ENCODE measurements at places on chromosomes 16 and 17.

DNA sequence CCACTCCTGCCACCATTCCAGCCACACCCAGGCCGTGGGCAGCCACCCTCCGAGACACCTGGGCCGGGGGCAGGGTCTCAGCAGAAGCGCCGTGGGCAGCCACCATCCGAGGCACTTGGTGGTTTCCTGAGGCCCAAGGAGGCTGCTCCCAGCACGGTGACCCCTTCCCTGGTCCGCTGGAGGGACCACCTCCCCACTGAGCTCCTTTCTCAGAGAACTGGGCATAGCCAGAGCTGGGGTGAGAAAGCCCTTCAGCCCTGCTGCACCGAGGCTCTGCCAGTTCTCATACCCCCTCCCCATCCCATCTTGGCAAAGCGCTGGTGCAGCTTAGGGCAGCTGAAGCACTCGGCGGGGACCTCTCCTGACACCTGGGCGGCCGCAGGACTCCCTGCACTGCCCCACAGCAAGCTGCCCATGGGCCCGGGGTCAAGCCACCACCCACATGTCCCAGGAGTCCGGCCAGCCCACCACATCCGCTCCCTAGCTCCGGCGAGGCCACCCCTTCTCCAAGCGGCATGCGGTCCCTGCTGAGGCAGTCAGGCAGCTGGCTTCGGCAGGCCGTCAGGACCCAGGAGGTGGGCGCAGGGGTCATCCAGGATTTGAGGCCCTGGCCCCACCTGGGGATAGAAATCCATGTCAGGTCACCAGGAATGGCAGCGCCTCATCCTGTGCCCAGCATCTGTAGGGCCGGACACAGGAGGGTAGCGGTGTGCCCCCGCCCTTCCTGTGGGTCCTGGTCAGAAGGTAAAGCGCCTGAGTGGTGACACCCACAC lies 1.3 kb upstream of the CYBA start:
- no peak for DNase-seq

DNA sequence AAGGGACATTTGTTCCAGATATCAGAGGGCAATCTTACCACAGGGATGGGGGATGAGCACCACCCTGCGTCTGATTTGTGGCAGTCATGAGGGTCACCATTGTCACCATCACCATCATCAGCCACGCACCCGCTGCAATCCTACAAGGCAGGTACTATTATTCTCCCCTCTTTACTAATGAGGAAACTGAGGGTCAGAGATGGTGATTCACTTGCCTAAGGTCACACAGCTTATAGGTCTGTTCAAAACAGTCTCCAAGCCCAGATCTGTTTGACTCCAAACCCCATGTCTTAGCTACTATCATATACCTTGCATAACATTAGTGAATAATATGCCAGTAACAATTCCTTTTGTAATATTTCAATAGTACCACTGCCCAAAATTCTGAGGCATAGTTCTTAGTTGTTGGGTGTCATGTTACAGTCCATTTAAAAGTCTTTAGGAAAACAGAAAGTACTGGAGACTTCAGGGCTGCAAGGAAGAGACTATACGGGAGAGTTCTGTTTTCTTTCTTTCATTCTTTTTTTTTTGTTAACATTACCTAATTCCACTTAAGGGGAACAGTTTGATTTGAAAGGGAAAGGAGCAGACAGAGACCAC lies 166.4 kb downstream of the C16orf95 start:
- no peak for DNase-seq

DNA sequence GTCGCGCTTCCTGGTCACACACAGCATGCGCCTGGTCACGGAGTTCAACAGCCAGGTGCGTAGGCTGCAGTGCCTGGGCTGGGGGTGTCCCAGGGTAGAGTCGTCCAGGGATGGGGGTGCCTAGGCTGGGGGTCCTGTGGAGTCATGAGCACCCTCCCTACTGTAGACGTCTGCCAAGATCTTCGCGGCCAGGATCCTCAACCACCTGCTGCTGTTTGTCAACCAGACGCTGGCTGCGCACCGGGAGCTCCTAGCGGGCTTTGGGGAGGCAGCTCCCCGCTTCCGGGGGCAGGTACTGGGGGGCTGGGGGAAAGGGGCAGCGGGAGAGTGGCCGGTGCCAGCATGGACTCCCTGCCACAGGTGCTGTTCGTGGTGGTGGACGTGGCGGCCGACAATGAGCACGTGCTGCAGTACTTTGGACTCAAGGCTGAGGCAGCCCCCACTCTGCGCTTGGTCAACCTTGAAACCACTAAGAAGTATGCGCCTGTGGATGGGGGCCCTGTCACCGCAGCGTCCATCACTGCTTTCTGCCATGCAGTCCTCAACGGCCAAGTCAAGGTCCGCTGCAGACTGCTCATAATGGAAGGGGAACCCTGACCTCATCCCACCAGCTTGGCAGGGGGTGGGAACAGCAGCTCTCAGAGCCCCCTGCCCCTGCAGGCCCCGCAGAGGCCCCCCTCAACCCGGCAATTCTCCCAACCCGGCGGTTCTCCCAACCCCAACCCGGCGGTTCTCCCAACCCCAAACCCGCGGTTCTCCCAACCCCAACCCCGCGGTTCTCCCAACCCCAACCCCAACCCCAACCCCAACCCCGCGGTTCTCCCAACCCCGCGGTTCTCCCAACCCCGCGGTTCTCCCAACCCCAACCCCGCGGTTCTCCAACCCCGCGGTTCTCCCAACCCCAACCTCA lies 2.4 kb downstream of the PDIA2 start:
- DNase-seq, result no peak

GRCh38 chr17:54937018-54937417 lies 31.4 kb downstream of the COX11 start:
- DNase-seq, result no peak

DNA sequence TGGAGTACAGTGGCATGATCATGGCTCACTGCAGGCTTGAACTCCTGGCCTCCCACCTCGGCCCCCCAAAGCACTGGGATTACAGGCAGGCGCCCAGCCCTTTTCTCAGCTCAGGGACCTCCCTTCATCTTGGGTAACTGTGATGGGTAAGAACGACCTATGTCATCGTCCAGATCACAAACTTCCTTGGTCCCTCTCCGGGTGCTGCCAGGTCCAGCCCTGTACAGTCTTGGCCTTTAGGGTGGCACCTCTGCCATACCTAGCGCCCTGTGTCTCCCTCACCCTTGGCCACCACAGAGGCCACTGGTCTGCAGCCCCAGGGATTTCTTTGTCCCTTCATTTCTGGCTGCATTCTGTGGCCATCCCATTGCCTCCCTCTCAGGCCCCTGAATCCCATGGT lies 29.7 kb upstream of the ZFP90 start:
- no peak for DNase-seq

GRCh38 chr17:16491703-16492612 lies at the start of gene LRRC75A:
LRRC75A (minus strand) TSS chr17:16492193; CDS start chr17:16491990, 203 bp downstream.
- DNase-seq, result no peak

- DNase-seq, result no peak
Observed at GRCh38 chr17:5980941-5981340, 89.2 kb upstream of the WSCD1 start.

- DNase-seq, result no peak
Observed at GRCh38 chr16:4868026-4868425, 20.7 kb downstream of the UBN1 start.

DNA sequence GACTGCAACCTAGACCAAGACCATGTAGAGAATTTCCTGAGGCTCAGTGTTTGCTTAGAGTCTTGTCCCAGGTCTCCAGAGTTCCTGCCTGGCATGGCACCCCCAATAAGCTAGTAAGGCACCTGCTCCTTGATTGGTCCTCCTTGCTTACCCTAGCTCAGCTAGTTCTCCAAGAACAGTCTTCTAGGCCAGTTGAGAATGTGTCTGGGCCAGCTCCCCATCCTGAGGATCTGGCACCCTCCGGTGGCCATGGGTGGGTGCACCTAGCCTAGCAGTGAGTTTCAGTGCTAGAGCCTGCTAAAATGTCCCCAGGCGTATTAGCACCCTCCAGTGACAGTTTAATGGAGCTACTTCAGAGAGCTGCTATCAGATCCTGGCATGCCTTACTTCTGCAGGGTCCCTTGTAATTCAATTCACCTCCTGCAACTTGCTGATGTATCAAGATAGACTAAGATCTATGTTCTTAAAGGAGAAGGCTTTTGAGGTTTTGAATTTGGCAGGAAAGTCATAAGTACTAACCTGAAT lies 44.4 kb upstream of the MED13 start:
- DNase-seq, result peak; percentile 6

DNA sequence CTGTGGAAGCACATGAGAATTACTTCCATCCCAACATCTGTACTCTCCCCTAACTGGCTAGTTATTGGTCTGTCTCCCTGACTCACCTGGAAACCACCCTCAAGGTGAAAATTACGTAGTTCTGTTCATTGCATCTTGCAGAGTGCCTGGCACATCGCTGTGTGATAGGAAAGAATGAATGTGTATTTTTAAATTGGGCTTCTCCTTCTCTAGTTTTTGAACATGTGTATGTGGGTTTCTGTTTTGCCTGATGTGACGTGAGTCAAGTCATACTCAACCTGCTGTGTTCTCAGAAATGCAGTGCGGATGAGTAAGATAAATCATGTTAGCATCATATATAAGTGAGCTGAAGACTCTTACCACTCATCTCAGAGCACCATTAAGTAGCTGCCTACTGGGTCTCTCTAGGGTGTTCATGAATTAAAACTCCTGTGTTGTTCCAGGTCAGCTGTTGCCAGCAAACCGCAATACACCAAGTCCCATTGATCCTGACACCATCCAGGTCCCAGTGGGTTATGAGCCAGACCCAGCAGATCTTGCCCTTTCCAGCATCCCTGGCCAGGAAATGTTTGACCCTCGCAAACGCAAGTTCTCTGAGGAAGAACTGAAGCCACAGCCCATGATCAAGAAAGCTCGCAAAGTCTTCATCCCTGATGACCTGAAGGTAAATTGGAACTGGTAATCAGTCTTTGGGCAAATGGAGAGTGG lies 50.2 kb downstream of the HLF start:
- no peak for DNase-seq

GRCh38 chr17:15340966-15341365 lies 431 bp downstream of the TEKT3 start:
- DNase-seq, result no peak

- DNase-seq, result no peak
Observed at GRCh38 chr17:56113486-56113885, 39.8 kb upstream of the ANKFN1 start.

- DNase-seq, result no peak
Observed at GRCh38 chr16:14579266-14579665, 50.8 kb downstream of the PARN start.

DNA sequence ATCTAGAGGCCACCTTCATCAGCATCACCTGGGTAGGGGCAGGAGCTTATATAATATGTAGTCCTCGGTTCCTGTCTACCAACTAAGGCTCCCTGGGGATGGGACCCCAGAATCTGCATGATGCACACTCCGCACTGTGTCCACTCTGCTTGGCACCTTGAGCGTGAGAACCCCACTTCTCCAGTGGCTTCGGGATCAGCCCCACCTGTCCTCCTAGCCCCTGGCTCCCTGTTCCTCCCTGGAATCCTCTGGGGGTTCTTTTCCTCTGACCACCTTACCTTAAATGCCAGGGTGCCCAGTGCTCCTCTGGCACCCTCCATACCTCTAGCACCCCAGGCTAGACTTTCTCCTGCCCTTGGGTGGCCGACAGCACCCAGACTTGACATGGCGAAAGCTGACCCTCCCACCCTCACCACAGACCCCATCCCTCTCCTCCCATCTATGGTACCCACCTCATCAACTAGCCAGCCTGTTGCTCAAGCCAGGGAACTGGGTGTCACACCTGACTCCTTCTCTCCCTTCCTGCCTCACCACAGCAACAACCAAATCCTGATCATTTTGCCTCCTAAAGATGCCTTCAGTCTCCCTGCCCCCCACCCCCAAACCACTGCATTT lies 2.8 kb upstream of the NXPH3 start:
- DNase-seq, result no peak

DNA sequence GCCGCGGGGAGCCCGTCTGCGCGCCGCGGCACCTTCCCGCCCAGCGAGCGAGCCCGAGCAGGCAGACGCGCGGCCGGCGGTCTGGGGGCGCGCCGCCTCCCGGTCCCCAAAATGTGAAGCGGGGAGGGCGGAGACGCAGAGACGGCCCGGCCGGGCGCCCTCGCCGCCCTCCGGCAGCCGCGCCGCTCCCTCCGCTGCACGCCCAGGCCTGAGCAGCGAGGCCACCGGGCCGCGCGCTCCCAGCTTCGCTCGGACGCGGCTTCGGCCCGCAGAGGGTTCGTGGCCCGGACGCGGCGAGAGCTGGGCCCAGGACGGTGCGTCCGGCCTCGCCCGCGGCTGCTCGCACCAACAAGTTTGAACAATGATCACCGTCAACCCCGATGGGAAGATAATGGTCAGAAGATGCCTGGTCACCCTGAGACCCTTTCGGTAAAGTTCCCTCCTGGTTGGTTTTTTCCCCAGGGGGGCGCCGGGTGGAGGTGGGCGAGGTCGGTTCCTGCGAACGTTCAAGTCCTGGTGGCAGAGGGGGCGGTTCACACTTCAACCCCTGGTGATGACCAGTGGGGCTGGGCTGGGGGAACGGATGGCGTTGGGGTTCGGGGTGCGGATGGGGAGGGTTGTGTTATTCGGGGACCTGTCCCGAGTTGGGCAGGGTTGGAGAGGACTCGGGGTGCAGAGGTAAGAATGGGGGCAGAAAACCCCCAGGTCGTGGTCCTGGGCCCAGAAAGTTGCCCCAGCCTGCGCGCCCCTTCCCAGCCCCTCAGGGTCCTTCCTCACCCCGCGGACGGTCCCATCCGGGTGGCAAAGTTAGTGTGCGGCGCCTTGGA lies 678 bp downstream of the MGAT5B start:
- DNase-seq, result no peak
